CD14-positive monocyte (primary cell): ENCODE measurements at places on chromosomes 5 and 9.

- DNase-seq, result no peak
Observed at GRCh38 chr5:10475931-10476676, 34.4 kb downstream of the ROPN1L start.

DNA sequence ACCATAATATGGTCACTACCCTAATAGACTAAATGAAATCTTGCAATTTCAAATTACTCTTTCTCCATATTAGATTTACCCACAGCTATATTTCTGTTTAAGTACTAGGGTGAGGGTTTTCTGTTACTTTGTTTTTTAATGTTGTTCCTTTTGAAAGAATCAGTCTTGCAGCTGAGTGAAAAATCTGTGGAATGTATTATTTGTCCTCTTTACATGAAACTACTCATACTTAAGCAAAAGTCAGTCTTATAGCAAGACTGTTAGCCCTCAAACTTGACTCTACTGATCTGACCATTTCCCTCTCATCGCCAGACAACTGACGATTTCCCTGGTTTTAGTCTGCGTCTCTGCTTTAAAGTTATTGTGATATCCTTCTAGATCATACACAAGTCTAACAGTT is 84.0 kb downstream of the PIK3R1 start:
- DNase-seq, result no peak

- DNase-seq, result no peak
Observed at GRCh38 chr5:145925803-145926202, 10.6 kb upstream of the SH3RF2 start.

DNA sequence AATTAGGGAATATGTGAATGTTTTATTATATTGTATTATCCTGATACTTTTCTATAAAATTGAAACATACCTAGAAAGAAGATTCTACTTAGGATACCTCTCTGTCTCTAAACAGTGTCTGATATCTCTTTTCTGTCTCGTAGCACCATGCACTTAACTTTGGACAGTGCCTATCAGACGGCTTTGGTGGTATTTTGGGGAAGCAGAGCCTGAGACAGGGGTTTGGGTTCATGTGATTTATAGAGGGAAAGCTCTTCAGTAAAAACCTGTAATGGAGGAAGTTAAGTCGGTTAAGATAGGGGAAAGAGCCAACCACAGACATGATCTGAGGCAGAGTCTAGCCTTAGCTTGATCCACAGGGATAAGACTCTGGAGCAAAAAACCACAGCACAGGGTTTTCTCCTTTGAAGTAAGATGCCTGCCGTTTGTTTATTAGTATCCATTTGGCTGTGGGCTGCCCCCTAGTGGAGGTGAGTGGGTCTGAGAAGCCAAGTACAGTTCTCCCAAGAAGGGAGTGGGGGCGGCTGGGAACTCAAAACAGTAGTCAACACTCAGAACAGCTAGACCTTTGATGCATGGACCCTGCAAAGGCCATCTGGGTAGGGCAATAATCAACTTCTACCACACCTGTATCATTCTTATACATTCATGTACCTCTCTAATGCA is 141.2 kb upstream of the ASTN2 start:
- DNase-seq, result no peak

DNA sequence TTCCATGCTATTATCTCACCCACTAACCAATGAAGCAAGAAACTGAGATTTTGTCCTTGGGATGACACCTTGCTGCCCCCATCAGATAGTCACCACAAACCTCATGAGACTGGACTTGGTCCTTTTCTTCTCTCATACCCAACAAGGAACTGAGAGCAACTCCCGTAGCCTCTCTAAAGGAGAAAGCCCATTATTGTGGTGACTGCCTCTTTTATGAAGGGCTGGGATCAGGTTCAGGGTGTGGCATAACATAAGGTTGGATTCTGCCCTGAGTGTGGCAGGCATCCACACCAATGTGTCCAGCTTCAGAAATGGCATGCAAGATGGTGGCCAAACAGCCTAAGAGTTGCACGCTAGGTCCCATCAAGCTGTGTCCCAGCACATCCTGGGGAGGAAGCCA is 1.3 kb upstream of the ACTL7A start:
- DNase-seq, result no peak

DNA sequence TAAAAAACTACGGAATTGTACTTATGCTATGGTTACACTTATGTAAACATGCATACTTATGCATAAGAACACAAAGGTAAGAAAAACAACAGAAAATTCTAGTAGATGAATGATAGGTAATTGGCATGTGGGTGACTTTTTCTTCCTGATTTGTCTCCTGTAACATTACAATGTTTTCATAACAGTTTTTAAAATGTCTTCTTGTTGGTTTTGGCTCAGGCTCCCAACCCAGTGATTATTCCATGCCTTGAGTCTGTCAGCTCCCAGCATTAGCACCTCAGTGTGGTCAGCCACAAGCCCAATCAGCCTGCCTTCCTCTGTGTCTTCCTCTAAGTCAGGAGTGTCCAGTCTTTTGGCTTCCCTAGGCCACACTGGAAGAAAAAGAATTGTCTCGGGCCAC is 7.9 kb upstream of the FOXE1 start:
- DNase-seq, result no peak

DNA sequence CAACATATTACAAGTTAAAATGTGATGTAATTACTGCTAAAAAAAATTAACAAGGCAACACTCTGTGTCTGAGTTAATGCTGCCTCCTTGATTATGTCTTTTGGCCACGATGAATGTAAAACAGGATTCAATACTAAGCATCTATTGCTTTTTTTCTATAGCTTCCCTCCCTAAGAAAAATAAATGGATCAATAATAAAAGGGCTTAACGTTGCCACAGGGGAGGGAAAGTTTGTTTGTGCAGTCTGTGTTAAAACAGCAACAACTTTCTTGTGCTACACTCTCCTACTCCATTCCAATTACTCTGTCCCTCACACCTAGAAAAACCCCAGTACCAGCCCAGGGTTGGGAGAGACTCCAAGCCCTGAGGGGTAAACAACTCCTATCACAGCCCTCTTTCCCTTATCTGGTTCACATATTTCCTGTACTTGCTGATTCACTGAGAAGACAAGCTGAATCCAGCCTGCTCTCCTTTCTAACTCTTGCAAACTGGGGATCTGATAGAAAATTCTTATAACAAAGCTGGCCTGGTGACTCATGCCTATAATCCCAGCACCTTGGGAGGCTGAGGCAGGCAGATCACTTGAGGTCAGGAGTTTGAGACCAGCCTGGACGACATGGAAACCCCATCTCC is 44.8 kb downstream of the PTPN3 start:
- no peak for DNase-seq

DNA sequence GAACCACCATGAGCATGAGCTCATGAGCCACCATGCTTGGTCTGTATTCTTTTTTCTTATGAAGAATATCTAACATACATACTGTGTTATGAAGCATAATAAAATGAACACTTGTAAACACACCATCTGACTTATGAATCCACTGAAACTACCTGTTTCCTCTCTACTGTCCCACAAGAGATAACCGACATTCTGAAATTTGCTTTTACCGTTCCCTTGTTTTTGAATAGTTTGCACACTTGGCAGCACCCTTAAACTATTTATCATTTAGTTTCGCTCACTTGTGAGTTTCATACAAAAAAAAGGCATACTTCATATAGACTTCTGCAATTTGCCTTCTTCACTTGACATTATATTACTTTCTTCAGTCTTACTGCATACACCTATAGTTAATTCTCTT is 8.9 kb downstream of the LARS1 start:
- no peak for DNase-seq

- no peak for DNase-seq
Observed at GRCh38 chr5:96708600-96708999, 46.4 kb downstream of the CAST start.

DNA sequence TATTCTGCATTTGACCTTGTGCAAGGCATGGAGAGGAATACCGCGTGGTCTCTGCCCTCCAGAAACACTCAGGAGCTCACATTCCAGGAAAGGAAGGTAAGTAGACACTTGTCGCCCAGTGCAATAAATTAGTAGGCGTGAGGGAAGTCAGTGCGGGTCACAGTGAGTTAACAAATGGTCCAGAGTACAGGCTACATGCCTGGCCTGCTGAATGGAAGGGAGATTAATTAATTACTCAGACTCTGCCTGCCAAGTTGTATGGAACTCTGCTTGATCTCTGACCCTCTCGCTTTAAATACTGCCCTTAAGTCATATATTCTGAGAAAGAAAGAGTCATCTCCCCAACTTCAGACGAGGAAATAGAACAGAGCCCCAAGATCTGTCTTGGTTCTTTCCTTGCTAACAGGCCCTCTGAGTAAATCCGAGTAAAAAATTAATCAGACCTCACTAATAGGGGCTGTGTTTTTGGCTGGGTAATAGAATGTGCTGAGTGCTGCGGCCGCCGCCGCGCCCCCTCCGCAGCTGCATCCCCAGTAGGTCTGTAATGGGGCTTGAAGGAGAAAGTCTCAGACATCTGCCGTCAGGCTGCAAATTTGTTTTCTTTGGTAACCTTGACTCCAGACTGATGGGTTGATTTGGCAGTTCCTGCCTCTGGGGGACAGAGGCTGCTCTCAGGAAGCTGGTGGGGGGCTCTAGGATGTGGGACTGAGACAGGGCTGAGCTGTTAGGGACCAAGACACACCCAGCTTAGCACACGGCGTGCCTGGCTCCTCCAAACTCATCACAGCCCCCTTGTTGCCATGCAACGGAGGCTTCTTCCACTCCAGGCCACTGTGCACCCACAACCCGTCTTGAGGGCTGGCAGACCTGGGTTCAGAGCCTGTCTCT is 144.4 kb downstream of the NSG2 start:
- DNase-seq, result no peak

- peak; percentile 83 for DNase-seq
Observed at GRCh38 chr5:17748201-17748600, 113.9 kb downstream of the TAF11L14 start.

DNA sequence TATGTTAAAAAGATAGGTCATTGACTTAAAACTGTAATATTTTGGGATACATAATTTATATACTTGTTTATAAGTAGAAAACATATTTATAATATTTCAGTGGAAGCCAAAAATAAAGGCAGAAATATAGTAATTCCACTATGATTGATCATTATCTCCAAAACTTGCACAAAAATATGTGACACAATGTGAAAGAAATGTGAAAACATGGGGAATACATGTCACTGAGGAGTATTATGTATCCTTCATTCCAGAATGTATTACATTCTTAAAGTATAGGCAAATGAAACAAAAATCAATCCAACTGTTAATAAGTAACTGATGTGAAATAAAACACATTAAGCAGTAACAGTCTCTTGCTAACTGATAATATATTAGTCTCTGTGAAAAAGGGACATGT is 236.7 kb downstream of the CDH18 start:
- DNase-seq, result no peak

- DNase-seq, result no peak
Observed at GRCh38 chr9:134217431-134218210, 53.3 kb upstream of the RNU6ATAC start.

DNA sequence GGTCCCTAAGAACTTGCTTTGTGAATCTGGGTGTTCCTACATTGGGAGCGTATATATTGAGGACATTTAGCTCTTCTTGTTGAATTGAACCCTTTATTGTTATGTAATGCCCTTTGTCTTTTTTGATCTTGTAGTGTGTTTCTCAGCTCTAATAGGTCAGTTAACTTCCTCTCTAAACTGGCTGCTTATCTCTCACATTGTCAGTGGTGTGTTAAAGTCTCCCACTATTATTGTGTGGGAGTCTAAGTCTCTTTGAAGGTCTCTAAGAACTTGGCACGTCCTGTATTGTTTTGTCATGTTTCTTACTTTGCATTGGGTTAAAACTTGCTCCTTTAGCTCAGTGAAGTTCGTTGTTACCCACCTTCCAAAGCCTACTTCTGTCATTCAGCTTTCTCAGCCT is 36.2 kb downstream of the RIC1 start:
- DNase-seq, result no peak

DNA sequence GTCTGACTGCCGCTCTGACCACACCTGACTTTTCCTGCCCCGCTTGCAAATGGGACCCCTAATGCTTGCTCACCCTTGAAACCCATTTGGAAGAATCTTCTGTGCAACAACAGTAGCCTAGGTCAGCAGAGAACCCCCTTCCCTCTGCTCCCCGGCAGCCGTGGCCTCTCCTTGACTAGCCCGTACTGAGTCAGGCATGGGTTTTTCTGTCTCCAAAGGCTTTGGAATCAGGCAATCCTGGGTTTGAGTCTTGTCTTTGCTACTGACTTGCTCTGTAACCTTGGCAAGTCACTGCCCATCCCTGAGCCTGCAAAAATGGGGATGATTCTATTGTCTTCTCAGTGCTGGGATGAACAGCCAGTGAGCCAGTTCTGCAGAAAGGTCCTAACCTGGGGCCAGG is 135.4 kb downstream of the RGS3 start:
- DNase-seq, result no peak

DNA sequence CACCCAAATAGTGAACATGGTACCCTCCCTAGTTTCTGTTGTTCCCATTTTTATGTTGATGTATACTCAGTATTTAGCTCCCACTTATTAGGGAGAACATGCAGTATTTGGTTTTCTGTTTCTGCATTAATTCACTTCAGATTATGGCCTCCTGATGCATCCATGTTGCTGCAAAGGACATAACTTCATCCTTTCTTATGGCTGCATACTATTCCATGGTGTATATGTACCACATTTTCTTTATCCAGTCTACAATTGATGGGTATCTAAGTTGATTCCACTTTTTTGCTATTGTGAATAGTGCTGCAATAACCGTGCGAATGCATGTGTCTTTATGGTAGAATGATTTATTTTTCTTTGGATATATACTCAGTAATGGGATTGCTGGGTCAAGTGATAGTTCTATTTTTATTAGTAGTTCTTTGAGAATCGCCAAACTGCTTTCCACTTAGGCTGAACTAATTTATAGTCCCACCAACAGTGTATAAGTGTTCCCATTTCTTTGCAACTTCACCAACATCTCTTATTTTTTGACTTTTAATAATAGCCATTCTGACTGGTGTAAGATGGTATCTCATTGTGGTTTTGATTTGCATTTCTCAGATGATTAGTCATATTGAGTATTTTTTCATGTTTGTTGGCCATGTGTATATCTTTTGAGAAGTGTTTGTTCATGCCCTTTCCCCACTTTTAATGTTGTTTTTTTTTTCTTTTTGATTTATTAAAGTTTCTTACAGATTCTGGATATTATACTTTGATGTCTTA is 79.6 kb downstream of the SMIM15 start:
- no peak for DNase-seq

GRCh38 chr5:155919126-155919525 is 407.8 kb upstream of the SGCD start:
- DNase-seq, result no peak

- no peak for DNase-seq
Observed at GRCh38 chr9:89001917-89002540, 10.8 kb downstream of the S1PR3 start.

- no peak for DNase-seq
Observed at GRCh38 chr5:74761241-74761640, 5.7 kb downstream of the GFM2 start.

- no peak for DNase-seq
Observed at GRCh38 chr9:123028973-123029372, 4.5 kb upstream of the GPR21 start.

GRCh38 chr5:136166909-136167308 is 26.1 kb downstream of the SMIM32 start:
- DNase-seq, result no peak

DNA sequence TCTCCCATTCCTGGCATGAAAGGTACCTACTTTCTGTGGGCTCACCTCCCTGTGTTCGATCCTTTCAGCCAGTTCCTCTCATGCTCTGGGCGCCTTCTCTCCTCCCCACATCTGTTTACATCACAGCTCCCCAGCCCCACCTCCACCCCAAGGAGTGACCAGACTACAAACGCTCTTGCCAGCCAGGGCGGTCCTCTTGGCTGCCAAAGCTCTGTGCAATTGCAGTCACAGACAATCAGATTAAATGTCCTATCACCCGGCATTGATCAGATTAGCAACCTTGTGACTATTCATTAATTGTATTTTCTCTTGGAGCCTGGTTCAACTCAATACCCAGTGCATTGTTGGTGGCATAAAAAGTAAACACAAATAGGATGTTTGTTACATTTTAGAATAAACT is 211.2 kb upstream of the TBCA start:
- no peak for DNase-seq
